ENCODE measurements at places on chromosomes 3 and 15.

- no peak for DNase-seq
Measured at GRCh38 chr3:8937064-8938020, 25.9 kb downstream of the RAD18 start.

DNA sequence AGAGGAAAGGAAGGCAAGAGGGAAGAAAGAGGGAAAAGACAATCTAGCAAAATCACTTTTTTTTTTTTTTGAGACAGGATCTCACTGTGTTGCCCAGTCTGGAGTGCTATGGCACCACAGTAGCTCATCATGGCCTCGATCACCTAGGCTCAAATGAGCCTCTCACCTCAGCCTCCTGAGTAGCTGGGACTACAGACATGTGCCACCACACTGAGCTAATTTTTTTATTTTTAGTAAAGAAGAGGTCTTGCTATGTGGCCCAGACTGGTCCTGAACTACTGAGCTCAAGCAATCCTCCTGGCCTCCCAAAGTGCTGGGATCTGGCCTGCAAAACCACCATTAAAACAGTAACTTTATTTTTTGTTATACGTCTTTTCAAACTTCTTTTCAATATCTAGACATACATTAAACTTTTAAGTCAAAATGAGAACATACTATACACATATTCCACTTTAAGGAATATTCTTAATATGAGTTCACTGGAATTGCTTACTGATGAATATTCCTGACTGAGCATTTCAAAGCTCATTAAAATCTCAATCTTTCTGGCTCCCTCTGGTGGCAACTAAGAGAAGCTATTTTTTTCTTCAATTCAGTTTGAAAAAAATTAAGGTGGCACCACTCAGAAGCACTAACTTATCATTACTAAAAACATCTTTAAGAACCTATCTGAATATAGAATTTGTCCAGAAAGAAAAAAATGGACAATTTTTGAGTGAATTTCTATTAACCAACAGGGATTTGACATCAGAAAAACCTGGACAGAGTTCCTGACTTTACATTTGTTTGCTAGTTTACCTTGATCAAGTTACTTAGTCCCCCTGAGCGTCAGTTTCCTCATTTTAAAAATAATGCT, 40.9 kb downstream of the UACA start:
- no peak for DNase-seq

- no peak for DNase-seq
Measured at GRCh38 chr3:195809796-195810454, 1.8 kb downstream of the MUC4 start.

DNA sequence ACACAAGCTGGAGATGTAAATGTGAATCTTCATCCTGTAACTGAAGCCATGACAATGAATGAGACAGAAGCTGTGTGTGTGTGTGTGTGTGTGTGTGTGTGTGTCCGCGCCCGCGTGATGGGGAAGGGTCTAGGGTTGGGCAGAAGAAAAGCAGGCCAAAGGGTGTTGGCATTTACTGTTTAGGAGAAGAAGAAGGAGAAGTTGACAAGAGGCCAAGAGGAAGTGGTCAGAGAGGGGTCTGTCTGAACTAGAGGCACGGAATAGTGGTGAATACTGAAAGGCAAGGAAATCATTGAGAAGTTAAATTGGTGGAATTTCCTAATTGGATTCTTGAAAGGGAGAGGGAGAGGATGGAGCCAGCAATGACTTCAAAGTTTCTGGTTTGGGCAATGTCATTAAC, 5.6 kb upstream of the NCEH1 start:
- no peak for DNase-seq

DNA sequence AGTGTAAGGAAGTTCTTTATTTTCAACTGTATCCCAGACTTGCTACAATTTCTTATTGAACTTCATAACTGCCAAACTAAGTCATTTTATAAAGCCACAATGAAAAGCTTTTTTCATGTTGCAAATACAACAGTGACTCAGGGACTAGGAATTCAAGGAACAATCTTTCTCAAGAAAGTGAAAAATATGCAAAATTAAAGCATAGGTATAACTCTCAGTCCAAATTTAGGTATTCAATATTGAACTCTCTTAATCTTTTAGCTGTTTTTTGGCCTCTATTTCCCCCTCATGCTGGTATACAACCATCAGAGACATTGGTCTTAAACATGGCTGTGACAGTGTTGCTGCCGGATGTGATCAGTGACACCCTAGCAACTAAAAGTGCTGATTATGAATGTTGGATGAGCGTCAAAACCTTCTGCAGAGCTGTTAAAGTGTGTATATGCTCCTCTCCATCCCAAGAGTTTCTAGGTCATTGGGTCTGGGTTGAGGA, 476.9 kb downstream of the ZNF385D start:
- no peak for DNase-seq

- DNase-seq: no peak
Measured at GRCh38 chr3:48661501-48662144, 1.1 kb downstream of the CELSR3 start.

Measured in NCI-H187 treated with DMSO at 0.1 percent for 48 hours (cell line).